ENCODE measurements at places on chromosomes 13 and 19. TPM values are rescaled to one million over a fixed set of nuclear protein-coding genes. Genes with fewer than 3 reads are reported as not detected.

GRCh38 chr19:11451871-11452619, 16.6 kb downstream of the PRKCSH start:
- H3K27ac ChIP-seq: no peak overlapping the region
- H3K36me3 ChIP-seq: peaks cover 40% of the 10 kb centered on the region
- no peaks in the 10 kb centered on the region for H3K27me3 ChIP-seq

Gene XPO4
- total RNA-seq: 23.6 TPM

Gene GPC6
- total RNA-seq: 6.7 TPM

Gene PRR36
- 2.5 TPM for total RNA-seq

Gene USP12
- 29.9 TPM for total RNA-seq

Gene C2CD4C
- total RNA-seq: 2.1 TPM

Data from upper lobe of left lung (tissue), 6 donors.